ENCODE measurements at places on chromosomes 11 and 22.

DNA sequence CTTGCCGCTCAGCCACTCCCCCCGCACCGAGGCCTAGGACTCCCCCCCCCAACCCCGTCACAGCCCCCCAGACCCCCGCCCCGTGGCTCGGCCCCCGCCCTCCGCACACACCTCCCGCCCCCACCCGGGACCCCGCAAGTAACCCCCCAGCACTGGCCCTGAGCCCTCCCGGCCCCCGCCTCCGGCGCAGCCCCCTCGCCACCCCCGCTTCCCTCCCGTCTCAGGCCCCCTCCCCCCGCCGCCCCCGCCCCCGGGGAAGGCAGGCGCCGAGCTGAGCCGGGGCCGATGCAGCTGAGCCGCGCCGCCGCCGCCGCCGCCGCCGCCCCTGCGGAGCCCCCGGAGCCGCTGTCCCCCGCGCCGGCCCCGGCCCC lies 1.5 kb downstream of the SHANK3 start:
- peak; percentile 82 for DNase-seq

DNA sequence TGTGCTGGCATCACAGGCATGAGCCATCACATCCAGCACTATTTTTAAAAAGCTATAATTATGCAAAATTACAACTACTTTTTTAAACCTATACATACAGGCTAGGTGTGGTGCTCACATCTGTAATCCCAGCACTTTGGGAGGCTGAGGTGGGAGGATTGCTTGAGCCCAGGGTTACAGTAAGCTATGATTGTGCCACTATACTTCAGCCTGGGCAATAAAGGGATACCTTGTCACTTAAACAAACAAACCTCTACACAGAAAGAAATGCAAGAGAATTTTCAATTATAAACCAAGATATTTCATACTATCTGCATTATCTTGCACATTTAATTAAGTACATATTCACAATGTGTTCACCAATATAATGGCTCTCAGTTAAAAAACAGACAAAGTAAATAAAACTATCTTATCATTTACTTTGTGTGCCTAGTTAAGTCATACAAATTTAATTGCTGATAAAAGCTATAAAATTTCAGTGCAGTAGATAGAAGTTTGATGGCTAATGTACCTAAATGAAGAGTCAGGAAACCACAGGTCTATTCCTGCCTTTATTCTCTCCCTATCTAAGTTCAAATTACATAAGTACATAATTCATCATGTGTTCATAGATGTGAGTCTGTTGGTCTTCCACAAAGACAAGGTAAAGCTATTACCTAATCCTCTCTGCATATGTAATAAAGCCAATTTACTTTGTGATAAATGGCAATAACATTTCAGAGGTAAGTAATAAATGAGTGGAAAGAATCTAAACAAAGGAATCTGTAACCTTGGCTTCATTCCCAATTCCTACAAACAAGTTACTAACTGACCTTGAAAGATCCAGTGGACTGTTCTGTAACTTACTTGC lies 9.0 kb upstream of the RDX start:
- no peak for DNase-seq

DNA sequence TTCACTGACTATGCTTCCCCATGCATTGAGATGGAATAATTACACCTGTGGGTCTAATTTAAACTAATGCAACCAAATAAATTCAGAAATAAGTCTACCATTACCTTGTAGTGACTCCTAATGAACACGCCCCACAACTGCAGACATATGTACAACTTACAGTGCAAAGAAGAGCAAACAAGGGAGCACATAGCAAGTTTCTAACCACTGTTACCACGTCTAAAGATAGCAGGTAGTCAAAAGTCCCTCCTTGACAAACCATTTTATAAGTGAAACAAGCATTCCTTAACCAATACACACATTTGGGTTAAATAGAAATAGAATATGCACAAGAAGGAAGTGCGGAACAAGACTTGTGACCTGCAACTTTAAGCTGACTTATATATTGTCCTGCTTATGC lies 20.6 kb downstream of the PHF21A start:
- DNase-seq: no peak

- no peak for DNase-seq
Observed at GRCh38 chr11:86519064-86519911, 144.6 kb downstream of the CCDC81 start.

GRCh38 chr11:19697721-19698121 lies 14.9 kb upstream of the NAV2 start:
- DNase-seq: peak; percentile 39

DNA sequence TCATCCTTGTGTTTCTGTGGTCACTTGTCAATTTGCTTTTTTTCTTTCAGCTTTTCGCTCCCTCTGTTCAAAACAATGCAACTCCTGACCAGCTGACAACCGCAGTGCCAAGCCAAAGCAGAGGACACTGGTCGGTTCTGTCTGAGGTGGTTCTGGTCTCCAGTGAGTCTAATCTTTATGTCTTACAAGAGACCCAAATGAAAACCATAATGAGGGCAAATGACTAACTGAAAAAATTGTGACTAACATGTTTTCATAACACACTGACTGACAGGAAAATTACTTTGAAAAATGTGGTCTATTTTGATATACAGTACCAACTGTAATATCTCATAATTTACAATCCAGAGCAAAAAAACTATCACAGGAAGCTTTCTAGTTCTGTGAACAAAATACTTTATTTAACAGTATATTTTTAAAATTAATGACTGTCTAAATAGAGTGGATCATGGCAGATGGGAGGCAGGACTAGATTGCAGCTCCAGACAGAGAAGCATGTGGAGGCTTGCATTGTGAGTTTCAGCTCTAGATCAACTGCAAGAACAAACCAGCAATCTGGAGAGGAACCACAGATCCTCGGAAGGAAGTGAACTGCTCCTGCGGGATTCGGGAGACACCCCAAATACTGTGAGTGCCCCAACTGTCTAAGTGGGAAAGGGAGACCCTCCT lies 311.8 kb downstream of the SBF2 start:
- no peak for DNase-seq

DNA sequence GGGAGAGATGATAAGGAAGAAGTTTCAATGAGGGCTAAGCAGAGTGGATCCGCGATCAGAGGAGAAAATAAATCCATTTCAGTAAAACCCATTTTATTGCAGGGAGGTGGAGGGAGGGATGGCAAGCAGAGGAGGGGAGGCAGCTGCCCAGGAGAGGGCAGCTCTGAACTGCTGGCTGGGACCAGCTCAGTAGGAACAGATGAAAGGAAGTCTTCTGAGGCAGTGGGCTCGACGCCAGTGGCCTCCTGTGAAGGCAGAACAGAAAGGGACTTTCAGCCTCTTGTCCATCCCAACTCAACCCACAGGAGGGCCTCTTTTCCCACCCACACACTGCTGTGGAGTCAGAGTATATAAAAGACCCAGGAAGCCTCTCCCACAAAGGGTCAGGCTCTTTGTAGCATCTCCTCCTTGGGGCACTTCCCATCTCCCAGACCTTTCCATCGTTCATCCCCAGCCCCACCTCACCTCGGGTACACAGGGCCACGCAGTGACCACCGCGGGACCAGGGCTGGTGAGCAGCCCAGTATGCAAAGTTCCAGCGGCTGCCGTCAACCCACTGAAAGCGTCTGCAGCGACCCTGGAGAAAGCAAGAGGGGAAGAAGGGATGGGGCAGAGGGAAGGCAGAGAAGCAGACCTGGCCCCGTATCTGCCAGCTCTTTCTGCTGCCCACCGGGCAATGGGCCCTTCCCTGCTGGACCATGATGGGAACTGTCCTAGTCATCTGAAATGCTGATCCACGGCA lies 3.0 kb downstream of the PRG2 start:
- DNase-seq: no peak
